Neuronal stem cell (in vitro differentiated cells): ENCODE measurements at places on chromosomes 11 and 22.

DNA sequence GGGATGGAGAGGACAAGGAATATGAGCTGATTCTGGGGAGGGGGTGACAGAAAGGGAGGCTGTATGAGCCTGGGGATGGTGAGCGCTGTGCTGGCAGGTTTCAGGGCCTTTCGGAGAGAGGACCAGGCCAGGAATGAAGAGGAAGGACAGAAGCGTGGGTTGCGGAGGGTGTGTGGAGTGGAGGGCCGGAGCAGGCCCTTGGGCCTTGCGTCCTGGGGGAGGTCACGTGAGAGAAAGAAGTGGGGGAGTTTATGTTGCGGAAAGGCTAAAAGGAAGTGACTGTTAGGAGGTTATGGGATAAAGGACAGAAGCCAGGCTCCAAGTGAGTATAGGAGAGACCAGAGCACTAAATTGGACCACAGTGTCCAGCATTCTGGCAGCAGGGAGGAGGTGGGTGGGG is 17.5 kb downstream of the BCR start:
- H3K4me1 ChIP-seq, result peaks cover 11% of the 10 kb centered on the region
- H3K27me3 ChIP-seq, result no peaks in the 10 kb centered on the region
- no peaks in the 10 kb centered on the region for H3K36me3 ChIP-seq
- H3K4me3 ChIP-seq, result no peak overlapping the region
- H3K27ac ChIP-seq, result no peak overlapping the region

GRCh38 chr22:48429446-48430020 is 1398.1 kb downstream of the BRD1 start:
- H3K4me1 ChIP-seq, result no peaks in the 10 kb centered on the region
- no peak overlapping the region for H3K27ac ChIP-seq
- H3K27me3 ChIP-seq, result peaks cover 14% of the 10 kb centered on the region
- H3K4me3 ChIP-seq, result no peak overlapping the region
- no peaks in the 10 kb centered on the region for H3K36me3 ChIP-seq

GRCh38 chr11:11281626-11282025 is 71.4 kb downstream of the CSNK2A3 start:
- H3K27ac ChIP-seq, result no peak overlapping the region
- no peaks in the 10 kb centered on the region for H3K27me3 ChIP-seq

DNA sequence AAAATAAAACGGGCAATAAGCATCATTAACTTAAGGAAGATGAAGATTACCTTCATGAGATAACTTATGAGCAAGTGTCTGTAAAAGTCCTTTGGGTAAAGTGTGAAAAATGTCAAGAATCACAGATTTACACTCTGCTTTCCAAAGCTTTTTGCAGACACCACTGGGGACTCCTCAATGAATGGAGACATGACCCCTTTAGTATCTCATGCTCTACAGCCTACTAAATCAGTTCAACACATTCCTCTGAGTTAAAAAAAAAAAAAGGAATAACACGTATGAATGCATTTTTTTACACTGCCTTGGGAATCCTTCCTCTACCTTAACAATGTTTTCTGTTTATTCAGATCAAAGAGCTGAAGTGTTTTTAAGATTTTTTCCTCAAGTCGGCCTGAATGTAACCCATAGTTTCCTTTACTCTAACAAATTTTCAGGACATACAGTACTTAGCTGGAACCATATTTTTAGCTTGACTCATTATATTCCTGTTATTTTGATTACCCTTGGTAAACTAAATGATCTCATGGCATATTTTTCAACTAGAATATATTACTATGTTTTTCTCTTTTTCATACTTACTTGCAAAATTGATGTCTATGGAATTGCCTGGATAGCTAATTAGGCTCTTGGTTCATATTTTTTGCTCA is 25.9 kb upstream of the RAB30 start:
- H3K4me1 ChIP-seq, result no peaks in the 10 kb centered on the region
- H3K4me3 ChIP-seq, result no peak overlapping the region
- H3K27me3 ChIP-seq, result no peaks in the 10 kb centered on the region
- DNase-seq, result no peak
